Spinal cord (tissue), 10 donors: ENCODE measurements at places on chromosomes 16 and 17.

DNA sequence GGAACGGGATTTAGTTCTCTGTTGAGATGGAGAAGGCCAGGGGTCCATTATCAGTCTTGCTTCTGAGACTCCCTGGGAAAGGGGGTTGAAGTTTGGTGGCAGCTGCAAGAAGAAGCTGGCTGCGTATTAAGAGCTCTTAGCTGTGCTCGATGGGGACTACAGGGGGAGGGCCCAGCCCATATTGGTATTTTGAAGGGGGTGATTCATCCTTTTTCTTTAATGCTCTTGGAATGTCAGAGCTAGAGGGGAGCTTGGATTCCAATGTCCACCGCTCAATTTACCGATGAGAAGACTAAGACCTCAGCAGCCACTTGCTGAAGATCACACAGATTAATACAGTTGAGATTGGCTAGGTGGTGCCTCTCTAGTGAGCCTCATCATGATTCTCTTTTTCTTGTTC, 5.0 kb downstream of the NOG start:
- no peak overlapping the region for H3K4me3 ChIP-seq
- H3K36me3 ChIP-seq, result no peaks in the 10 kb centered on the region
- H3K4me1 ChIP-seq, result peaks cover 35% of the 10 kb centered on the region
- no peak for DNase-seq
- H3K27ac ChIP-seq, result no peak overlapping the region
- peaks cover 13% of the 10 kb centered on the region for H3K27me3 ChIP-seq

GRCh38 chr16:53518550-53519416, 15.8 kb upstream of the AKTIP start:
- no peaks in the 10 kb centered on the region for H3K4me1 ChIP-seq
- no peak for DNase-seq
- H3K36me3 ChIP-seq, result no peaks in the 10 kb centered on the region
- H3K27ac ChIP-seq, result peak overlapping the region; percentile 19
- H3K27me3 ChIP-seq, result no peaks in the 10 kb centered on the region

- no peak overlapping the region for H3K27ac ChIP-seq
- peaks cover 2% of the 10 kb centered on the region for H3K36me3 ChIP-seq
- H3K27me3 ChIP-seq, result peaks cover 9% of the 10 kb centered on the region
Measured at GRCh38 chr17:49861150-49861884, 13.4 kb upstream of the TAC4 start.

GRCh38 chr16:55257966-55258613, 65.9 kb upstream of the IRX6 start:
- no peak overlapping the region for H3K4me3 ChIP-seq
- H3K27me3 ChIP-seq, result peaks cover 4% of the 10 kb centered on the region
- no peak overlapping the region for H3K27ac ChIP-seq

DNA sequence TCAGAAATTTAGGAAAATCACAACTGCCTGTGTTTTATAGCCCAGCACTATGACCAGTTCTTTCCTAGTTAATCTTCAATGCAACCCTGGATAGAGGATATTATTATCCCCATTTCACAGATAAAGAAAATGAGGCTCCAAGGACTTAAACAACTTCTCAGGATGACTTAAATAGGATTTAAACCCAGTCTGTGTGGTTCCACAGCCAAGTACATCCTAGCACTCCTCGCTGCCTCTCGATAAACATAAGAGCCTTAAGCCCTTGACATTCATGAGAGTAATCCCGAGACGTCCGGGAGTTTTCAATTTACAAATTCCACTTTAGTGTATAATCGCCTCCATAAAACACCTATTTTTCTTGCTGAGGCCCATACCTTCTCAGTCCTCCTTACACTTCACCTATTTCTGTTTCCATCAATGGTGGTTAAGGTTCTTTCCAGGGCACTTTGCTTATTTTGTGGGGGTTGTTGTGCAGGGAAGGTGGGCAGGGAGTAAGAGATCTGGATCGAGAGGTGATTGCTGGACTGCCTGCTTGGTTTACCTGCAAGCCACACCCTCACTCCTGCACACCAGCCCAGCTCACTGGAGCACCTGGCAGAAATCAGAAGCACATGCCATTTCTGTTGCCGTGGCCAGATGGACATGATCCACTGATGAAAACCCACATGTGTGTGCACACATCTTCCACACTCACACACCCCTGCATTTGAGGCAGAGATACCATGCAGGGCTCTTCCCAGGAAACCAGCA, 50.5 kb downstream of the ASIC2 start:
- no peaks in the 10 kb centered on the region for H3K36me3 ChIP-seq
- DNase-seq, result no peak
- H3K4me3 ChIP-seq, result no peak overlapping the region
- peaks cover 5% of the 10 kb centered on the region for H3K4me1 ChIP-seq
- no peak overlapping the region for H3K27ac ChIP-seq

DNA sequence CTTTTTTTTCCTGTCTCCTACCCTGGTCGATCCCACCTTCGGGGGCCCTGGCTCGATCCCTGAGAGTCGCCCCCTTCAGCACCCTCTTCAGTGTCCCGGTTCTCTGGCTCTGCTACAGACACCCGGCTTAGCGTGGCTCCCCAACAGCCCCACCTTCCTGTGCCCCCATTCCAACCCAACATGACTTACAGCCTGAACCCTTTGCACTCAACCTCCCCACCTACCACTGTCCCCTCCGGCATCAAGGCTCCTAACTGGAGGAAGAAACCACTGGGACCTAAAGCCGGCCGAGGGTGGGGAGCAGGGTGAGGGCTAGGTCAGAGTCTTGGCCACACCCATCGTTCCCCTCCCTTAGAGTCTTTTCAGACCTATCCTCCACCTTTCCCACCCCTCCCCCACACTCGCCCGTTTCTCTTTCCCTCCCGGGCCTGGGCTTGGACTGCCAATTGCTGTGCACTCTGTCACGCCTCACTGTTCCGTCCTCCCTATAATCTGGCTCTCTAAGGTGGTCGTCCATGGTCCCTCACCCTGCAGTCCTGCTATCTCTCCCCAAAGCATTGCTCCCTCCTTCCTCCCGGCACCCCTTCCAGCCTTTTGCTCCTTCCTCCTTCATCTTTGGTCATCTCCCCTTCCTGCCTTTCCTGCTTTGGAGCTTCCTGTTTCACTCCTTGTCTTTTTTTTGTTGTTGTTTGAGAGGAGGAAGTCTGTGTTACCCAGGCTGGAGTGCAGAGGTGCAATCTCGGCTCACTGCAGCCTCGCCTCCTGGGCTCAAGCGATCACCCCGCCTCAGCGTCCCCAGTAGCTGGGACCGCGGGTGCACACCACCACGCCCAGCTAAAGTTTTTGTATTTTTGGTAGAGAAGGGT, 890 bp upstream of the CLDN7 start:
- H3K27me3 ChIP-seq, result peaks cover 53% of the 10 kb centered on the region
- DNase-seq, result no peak
- no peak overlapping the region for H3K27ac ChIP-seq
- H3K36me3 ChIP-seq, result peaks cover 19% of the 10 kb centered on the region
- H3K4me3 ChIP-seq, result no peak overlapping the region

- no peak overlapping the region for H3K27ac ChIP-seq
- no peaks in the 10 kb centered on the region for H3K36me3 ChIP-seq
- no peak for DNase-seq
- H3K4me1 ChIP-seq, result peaks cover 27% of the 10 kb centered on the region
- no peak overlapping the region for H3K4me3 ChIP-seq
Measured at GRCh38 chr17:9899280-9900043, 5.6 kb downstream of the RCVRN start.

DNA sequence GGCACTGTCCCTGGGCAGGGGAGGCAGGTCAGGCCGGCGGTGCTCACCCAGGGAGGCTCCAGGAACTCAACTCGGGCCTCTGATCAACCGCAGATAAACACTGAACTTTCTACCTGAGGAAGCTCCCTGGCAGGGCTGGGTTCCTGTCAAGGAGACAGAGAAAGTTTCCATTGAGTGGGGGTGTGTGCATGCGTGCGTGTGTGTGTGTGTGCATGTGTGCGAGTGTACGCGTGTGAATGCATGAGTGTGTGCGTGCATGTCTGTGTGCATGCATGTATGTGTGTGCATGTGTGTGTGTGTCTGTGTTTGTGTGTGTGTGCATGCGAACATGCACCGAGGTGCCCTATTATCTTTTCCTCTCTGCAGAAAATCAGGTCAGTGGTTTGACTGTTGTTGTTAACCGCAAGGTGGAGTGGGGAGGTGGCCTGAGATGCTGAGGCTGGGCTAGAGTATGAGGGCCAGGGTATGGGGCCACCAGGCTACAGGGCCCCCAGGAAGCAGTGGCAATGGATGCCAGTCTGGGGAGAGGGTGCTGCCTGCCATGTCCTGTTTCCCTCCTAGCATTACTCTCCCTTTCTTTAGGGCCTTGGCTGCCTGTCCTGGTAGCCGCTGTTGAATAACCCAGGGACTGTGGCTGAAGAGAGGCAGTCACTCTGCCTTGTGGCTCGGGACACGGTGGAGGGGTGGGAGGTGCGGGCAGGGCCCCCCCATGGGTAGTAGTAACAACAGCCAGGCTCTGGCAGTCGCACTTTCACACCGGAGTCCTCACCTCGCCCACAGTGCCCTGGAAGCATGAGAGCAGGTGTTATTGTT, 24.0 kb downstream of the CCR7 start:
- no peaks in the 10 kb centered on the region for H3K36me3 ChIP-seq
- H3K4me3 ChIP-seq, result no peak overlapping the region
- peaks cover 66% of the 10 kb centered on the region for H3K4me1 ChIP-seq
- H3K27me3 ChIP-seq, result no peaks in the 10 kb centered on the region
- no peak for DNase-seq
- H3K27ac ChIP-seq, result peak overlapping the region; percentile 87

DNA sequence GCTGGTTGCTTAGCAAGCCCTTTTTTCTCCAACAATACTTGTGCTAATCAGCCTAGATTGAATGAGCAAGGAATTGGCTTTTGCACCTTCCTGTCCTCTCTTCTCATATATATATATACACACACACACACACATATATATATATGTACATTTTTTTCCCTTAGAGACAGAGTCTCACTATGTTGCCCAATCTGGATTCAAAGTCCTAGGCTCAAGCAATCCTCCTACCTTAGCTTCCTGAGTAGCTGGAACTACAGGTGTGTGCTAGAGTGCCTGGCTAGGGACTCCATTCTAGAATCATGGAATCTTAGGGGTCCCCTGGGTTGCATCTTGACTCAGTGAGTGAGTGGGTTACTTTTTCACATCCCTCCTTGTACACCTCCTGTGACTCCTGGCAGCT, 27.0 kb downstream of the RAI1 start:
- peaks cover 53% of the 10 kb centered on the region for H3K4me1 ChIP-seq
- no peaks in the 10 kb centered on the region for H3K27me3 ChIP-seq
- H3K27ac ChIP-seq, result no peak overlapping the region

- H3K4me1 ChIP-seq, result no peaks in the 10 kb centered on the region
- no peak for DNase-seq
- H3K27me3 ChIP-seq, result no peaks in the 10 kb centered on the region
- H3K27ac ChIP-seq, result no peak overlapping the region
- H3K36me3 ChIP-seq, result peaks cover under 1% of the 10 kb centered on the region
Measured at GRCh38 chr16:16004314-16004749, 54.9 kb downstream of the ABCC1 start.

DNA sequence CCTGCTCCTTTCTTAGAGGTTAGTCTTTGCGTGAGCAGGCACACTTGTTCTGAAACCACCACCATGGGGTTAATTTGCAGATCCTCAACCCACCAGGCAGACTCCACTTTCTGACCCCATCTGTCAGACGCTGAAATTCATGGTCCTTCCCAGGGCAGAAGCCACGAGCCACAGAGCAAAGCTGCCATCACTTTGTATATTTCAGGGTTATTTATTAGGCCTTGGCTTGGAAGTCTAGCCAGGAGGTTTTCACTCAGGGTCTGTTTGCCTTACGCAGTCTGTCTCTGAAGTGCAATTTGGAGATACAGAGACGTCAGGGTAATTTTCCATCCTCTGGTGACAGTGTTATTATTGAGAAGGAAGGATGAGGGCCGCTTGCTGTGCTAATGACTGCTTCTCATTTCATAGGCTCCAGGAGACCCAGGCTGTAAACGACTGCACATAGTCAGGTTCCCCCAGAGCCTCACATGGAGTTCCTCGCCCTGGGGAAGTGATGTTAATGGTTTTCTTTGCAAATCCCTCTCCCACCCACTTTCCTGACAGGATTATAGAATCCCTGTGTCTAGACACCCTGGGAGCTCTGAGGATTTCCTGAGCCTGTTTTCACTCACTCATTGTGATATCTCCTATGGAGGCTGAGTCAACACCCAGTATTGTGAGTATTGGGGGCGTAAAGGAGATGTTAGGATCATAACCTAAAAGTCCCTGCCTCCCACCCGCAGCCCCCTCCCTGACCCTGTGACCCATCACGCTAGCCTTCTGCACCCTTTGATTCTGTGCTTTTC, 269.0 kb downstream of the ABCC12 start:
- H3K36me3 ChIP-seq, result no peaks in the 10 kb centered on the region
- peak; percentile 94 for DNase-seq
- H3K27me3 ChIP-seq, result no peaks in the 10 kb centered on the region

DNA sequence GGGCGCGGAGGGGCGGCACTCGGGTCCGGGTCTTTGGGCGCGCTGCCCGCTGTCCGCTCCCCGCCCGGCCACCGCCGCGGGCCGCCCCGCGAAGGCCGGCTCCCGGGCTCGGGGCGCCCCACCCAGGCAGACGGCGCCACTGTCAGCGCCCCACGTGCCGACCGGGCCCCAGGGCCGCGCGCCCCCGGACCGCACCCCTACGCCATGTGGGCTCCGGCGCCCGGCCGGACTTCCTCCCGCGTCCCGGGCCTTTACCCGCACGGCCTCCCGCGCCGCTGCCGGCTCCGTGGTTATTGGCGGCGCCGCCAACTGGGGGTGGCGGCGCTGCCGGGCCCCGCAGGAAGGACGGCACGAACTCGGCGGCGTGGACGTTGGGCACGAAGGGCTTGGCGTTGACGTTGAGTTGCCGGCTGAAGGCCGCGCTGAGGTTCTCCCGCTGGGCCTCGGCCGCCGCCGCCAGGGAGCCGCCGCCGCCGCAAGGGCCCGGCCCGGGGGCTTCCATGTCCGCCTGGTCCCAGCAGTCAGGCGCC, 577 bp downstream of the GSPT1 start:
- no peaks in the 10 kb centered on the region for H3K36me3 ChIP-seq
- H3K4me3 ChIP-seq, result peak overlapping the region; percentile 79
- no peak for DNase-seq
- H3K27me3 ChIP-seq, result no peaks in the 10 kb centered on the region
- peak overlapping the region; percentile 29 for H3K27ac ChIP-seq
- H3K4me1 ChIP-seq, result peaks cover 7% of the 10 kb centered on the region

- no peaks in the 10 kb centered on the region for H3K36me3 ChIP-seq
- H3K27me3 ChIP-seq, result no peaks in the 10 kb centered on the region
- no peak overlapping the region for H3K27ac ChIP-seq
- no peak overlapping the region for H3K4me3 ChIP-seq
- H3K4me1 ChIP-seq, result no peaks in the 10 kb centered on the region
- no peak for DNase-seq
Measured at GRCh38 chr17:28267720-28268609, 51.0 kb upstream of the TMEM97 start.

GRCh38 chr17:17175917-17176316, 30.2 kb downstream of the PLD6 start:
- peaks cover 9% of the 10 kb centered on the region for H3K4me1 ChIP-seq
- no peaks in the 10 kb centered on the region for H3K27me3 ChIP-seq
- peaks cover 95% of the 10 kb centered on the region for H3K36me3 ChIP-seq

- no peaks in the 10 kb centered on the region for H3K36me3 ChIP-seq
- H3K27ac ChIP-seq, result no peak overlapping the region
- no peak for DNase-seq
Measured at GRCh38 chr16:65280845-65281512, 159.1 kb upstream of the CDH11 start.

DNA sequence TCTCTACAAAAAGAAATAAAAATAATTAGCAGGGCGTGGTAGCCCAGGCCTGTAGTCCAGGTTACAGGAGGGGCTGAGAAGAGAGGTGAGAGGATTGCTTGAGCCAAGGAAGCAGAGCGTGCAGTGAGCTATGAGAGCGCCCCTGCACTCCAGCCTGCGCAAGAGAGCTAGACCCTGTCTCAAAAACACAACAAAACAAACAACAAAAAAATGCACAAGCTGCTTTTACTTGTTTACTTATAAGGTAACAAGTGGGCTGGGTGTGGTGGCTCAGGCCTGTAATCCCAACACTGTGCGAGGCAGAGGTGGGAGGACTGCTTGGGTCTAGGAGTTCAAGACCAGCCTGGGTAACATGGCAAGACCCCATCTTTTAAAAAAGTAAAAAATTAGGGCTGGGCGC, 1.7 kb downstream of the CYTH1 start:
- no peaks in the 10 kb centered on the region for H3K36me3 ChIP-seq
- DNase-seq, result no peak
- H3K4me1 ChIP-seq, result peaks cover 32% of the 10 kb centered on the region
